Right cardiac atrium (tissue), 5 donors: ENCODE measurements at places on chromosomes 1 and 21. TPM values are rescaled to one million over a fixed set of nuclear protein-coding genes. Genes with fewer than 3 reads are reported as not detected.
A peak's percentile ranks its signal among the peaks of the same experiment; 100 is the strongest.

GRCh38 chr1:19489996-19490395 is 4.7 kb upstream of the CAPZB start:
- no peak for DNase-seq

GRCh38 chr1:169003864-169004516 is 102.5 kb upstream of the ATP1B1 start:
- peak; percentile 80 for DNase-seq

- no peak for DNase-seq
Measured at GRCh38 chr1:185795181-185795580, 61.0 kb downstream of the HMCN1 start.

DNA sequence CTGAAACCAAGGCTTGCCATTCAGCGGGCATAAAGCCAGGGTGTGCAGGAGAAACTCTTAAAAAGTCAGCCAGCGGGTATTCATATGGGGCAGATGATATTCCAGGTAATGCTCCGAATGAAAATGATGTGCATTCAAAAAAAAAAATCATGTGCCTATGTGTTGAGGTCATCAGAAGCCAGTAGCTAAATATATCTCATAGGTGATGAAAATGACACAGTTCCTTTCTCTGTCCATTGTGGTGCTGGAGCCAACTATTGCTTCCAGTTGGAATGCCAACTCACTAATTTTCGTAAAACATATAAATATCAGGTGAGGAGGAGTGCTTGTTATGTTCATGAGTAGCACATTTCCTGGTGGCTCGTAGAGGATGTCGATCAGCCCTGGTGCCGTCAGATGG is 23.2 kb downstream of the AJAP1 start:
- DNase-seq, result no peak

GRCh38 chr1:94100785-94101612 is 19.9 kb downstream of the ABCA4 start:
- DNase-seq, result peak; percentile 54

DNA sequence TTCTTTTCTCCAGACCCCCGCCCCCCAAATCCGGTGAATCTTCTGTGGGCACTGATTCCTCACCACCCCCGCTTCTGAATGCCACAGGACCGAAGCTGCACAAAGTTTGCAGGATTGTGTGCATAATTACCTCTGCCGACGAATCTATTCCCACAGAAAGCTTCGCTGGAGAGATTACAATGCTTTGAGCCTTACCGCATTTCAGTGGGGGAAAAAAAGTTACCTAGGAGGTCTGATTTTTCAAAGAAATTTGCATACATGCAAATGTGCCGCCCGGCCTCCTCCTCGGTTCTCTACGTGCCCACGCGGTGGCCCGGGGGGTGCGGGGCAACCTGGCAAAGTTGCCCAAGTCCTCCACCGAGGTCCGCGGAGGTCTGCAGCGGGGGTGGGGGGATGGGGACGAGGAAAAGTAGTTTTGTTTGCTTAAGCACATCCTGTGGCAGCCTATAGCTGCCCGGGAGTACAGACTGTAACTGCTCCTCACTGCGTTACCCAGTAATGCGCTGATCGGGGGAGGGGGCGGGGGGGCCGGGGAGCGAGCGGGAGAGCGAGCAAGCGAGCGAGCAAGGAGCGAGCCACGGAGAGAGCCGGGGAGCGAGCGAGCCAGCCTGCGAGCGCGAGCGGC is 563 bp upstream of the NFIA start:
- peak; percentile 76 for DNase-seq

DNA sequence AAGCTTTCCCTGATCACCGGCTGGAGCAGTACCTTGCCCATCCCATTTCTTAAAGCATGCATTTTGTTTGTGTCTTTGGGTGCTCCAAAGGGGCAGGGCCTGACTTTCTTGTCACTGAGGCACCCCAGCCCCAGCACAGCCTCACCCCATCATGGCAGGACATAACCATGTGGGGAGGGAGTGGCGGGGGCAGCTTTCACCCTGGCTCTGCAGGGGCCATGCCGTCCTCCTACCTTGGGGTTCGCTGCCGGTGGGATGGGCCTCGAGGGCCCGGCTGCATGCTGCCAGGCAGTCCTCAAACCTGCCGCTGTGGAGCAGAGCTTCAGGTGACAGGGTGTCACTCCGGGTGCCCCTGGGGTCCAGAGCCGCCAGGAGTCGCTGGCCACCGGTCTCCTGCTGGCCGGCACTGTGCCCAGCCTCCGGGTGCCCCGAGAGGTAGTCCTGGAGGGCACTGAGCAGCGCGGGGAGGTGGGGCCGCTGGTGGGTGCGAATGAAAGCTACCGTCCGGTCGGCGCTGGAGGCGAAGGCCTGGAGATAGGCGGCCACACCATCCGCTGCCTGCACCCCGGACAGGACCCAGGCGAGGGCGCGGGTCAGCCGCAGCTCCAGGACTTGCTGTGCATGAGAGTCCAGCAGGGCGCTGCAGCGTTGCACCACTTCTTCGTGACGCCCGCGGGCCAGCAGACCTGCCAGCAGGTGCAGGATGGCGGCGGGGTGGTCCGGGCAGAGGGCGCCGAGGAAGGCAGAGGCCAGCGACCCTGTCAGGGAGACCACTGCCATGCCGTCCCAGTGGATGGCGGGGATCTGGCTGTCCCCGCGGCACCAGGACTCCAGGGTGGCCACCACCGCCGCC is 1.5 kb downstream of the TTC34 start:
- DNase-seq, result no peak

DNA sequence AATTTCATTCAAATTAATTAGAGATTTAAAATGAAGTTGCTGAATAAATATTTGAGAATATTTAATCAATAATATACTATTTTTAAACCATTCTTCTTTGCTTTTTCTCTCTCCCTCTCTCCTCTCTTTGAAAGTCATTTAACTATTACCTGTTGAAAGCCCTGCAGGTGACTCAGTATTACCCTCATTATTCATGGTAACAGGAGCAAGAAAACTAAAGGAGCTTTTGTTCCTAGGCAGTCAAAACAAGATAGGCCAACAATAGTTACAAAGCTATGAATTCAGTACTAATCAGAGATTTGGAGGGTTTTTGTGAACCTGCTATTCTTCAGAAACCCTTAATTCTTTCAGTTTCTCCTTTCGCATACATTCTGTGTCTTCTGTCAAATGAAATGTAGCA is 721.3 kb upstream of the NCAM2 start:
- no peak for DNase-seq

DNA sequence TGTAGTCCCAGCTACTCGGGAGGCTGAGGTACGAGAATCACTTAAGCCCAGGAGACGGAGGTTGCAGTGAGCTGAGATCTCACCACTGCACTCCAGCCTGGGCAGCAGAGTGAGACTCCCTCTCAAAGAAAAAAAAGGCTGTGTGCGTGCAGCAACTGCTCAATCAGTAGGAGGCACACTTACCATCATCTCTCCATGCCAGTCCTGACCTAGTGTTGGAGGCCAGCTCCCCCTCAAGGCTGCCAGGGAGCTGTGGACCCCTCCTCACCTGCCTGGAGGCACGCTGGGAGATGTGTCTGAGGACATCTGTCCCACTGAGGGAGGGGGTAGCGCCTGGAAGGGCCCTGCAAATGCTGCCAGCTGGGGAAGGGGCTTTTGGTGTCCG is 11.9 kb downstream of the RPS6KA1 start:
- no peak for DNase-seq

DNA sequence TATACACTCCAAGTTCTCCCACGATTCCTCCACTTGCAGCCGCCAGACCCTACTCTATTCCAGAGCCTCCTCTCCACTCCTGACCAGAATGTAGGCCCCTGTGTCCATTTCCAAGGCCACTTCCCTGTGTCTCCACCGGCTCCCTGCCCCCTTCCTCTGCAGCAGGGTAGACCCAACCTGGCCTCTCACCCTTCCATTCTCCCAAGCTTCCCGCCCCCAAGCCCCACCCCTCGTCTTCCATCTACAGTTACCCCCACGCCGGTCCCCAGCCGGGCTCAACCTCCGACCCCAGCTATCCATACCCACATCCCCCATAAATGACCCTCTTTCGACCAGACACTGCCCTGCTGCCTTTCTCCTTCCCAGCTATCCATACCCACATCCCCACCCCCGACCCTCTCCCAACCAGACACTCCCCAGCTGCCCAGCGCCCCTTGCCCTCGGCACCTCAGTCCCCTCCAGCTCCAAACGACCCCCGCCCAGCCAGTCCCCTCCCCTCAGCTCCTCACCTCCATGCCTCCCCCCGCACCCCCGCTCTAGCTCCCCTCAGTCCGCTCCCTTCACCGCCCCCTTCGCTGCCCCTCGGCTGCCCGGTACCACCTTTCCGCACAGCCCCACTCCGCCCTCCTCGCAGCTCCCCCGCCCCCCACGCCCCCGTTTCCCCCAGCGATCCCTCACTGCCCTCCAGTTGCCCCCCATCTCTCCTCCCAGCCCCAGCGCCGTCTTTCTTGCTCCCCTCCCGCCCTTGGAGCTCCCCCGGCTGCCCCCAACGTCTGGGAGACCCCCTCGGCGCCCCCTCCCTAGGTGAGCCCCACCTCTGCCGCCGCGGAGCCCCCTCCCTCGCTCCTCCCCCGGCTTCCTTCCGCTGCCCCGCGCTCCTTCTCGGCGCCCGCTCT is 670 bp downstream of the RAB3B start:
- DNase-seq, result no peak

- DNase-seq, result no peak
Measured at GRCh38 chr1:172360985-172361384, 59.5 kb upstream of the C1orf105 start.

DNA sequence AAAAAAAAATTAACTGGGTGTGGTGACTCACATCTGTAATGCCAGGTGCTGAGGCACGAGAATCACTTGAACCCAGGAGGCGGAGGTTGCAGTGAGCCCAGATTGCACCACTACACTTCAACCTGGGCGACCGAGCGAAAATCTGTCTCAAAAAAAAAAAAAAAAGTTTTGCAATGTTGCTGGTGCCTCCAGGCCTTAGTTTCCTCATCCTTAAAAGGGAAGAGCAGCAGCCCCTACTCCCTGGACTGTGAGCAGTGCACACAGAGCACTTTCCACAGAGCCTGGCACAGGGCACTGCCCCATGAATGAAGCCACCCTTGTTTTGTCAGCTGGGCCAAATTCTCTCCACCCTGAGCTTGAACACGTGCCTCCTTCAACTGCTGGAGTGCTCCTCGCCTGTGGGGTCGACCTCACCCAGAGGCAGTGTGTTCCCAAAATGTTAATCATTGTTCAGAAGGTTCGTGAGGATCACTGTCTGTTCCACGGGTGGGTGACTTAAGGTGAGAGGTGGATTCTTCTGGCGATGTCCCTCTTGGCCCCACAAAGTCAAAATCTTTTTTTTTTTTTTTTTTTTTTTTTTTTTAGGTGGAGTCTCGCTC is 152.1 kb upstream of the TMEM51 start:
- no peak for DNase-seq

DNA sequence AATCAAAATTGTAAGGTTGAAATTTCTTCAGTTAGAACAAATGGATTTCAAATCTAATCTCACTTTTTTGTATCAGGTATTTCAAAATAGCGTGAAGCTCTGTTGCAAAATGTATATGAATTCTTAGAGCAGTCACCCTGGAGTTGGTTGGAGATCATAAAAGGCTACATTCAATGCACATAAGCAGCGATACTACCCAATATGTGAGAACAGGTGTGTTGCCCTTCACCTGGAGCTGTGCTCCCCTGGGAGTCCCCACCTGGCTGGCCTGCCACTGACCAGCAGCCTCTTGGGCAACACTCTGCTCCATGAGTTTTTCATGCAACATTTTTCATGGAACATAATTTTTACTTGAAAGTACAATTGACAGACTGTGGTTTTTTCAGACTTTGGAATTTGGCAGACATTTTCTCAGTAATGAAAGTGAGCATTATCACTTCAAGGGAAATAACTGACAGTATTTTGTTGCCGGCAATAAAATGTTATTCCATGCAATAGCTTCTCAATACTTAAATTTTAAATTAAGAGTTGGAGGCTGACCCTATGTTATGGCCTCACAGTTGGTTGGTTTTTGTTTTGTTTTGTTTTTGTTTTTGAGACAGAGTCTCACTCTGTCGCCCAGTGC is 95.1 kb downstream of the ST3GAL3 start:
- DNase-seq, result no peak

DNA sequence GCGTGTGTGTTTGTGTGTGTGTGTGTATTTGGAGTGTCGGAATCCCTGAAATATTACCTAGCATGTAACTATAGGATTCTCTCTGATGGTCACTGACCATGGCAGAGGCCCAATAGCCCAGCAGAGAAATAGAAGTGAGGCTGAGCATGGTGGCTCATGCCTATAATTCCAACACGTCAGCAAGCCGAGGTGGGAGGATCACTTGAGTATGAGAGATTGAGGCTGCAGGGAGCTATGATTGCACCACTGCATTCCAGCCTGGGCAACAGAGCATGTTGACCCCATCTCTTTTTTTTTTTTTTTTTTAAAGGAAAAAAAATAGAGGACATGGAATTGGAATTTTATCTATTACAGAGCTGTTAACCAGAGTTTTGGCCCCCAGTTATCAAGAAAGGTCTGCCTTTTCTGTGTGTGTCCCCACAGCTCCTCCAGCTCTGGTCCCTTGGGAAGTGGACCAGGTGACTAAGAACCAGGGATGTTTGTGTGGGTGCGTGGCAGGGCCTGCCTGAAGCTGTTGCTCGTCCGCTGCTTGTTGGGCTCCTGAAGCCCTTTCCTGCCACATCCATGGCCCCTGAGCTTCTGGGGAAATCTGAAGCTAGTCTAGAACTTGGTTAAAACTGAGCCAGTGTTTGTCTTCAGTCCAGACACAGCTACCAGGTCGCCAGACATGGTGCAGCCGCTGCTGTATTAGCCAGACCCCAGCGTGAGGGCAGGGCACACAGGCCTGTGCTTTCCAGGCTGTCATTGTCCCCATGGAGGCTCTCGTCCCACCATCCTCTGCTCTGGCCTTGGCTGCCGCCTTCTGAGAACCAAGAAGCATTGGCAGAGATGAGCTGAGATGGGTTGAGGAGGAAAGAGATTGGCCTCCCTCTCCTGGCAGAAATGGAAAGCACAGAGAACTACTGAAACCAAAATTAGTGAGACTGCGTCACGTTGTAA is 25.5 kb downstream of the CAPN9 start:
- peak; percentile 87 for DNase-seq

DNA sequence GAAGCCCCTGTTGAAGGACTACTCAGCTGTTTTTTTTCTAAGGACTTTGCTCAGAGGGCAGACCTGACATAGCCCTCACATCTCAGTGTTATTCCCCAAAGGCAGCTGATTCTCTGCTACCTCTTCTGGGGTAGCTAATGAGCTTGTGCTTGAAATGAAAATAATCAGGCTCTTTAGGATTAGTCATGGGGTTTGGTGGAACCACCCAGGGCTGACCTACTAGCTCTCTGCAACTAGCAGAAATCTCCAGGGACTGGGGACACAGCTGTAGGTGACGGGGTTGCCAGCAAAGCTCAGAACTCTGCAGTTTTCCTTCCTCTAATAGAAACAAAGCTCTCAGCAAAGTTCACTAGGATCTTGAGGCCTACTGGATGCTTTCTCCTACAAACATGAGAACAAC is 106.4 kb upstream of the BCL9 start:
- no peak for DNase-seq

GRCh38 chr1:18724801-18725200 is 94.2 kb downstream of the PAX7 start:
- no peak for DNase-seq

DENND2D gene
- total RNA-seq, result 3.9 TPM

CNN3 gene
- total RNA-seq, result 111 TPM

LORICRIN gene
- total RNA-seq, result not detected

SLC22A15 gene
- total RNA-seq, result 9.3 TPM

WNT4 gene
- 0.24 TPM for total RNA-seq

MPZ gene
- 8.7 TPM for total RNA-seq

BCAR3 gene
- 17.3 TPM for total RNA-seq

AMY1C gene
- total RNA-seq, result not detected
